ENCODE measurements at places on chromosomes 7 and 10.
A peak's percentile ranks its signal among the peaks of the same experiment; 100 is the strongest.

GRCh38 chr7:37825038-37825437 lies 23.4 kb upstream of the NME8 start:
- peak; percentile 16 for DNase-seq

DNA sequence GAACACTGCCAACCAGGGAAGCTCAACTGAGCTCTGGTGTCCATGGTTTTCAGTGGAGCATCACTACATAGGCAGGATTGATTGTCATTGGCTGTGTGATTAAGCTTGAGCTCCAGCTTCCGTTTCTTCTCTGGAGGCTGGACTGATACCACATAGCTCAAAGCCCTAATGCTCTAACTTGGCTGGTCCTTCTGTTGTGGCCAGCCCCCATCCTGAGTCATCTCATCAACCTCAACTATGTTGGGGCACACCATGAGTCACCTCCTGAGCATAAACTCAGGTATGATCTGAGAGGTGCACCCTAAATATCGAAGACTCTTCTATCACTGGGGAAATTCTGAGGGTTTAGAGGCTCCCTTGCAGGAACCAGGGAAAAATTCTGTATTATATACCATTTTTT lies 114.5 kb upstream of the INHBA start:
- peak; percentile 10 for DNase-seq

DNA sequence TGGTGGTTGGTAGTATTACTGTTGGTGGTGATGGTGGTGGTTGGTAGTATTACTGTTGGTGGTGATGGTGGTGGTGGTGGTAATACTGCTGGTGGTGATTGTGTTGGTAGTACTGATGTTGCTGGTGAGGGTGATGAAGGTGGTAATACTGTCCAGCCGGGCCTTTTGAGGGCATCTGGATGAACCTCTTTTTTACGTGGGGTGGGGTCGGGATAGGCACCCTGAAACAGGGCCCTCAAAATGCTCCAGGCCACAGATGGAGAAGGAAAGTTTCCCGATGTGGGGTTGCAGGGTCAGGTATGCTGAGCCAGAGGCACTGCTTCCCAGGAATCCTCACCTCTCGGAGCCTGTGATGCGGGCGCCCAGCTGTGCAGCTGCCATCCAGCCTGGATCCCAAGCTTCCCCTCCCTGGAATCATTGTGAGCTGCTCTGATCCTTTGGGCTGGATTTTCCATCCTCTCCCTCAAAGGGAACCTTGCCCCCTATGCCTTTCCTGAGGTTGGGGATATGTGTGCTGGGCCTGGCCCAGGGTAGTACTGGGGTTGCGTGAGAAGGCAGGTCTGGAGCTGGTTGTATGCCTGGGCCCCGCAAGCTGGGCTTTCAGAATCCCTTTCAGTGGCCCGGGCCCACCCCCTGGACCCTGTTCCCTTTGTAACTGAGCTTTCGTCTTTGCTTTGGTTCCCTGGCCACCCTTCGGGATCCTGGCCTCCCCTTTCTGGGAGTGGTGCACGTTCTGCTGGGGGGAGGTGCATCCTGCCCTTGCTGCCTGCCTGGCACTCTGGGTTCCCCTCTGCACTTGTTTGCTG lies 43.3 kb downstream of the DOCK1 start:
- no peak for DNase-seq

DNA sequence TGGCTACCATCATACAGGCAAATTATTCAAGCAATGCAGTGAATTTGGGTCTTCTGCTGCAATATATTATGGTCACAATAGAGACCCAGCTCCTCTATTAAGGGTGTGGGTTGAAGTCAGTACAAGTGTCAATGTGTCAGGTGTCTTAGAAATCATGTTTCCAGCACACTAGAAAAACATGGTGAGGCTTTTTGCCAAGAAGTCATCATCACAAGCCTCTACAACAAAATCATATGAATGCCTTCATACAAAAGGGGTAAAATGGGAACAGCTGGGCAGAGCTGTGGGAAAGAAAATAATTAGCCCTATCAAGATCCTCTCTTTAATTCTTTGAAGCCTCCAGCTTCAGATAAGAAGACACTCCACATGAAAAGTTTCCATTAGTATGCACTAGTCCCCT lies 37.2 kb downstream of the FAM13C start:
- DNase-seq: no peak

- no peak for DNase-seq
Observed at GRCh38 chr10:49322371-49323170, 23.6 kb downstream of the C10orf71 start.

- no peak for DNase-seq
Observed at GRCh38 chr10:89505640-89506275, 29.6 kb downstream of the SLC16A12 start.

GRCh38 chr7:155381852-155382801 lies 75.8 kb upstream of the EN2 start:
- no peak for DNase-seq

DNA sequence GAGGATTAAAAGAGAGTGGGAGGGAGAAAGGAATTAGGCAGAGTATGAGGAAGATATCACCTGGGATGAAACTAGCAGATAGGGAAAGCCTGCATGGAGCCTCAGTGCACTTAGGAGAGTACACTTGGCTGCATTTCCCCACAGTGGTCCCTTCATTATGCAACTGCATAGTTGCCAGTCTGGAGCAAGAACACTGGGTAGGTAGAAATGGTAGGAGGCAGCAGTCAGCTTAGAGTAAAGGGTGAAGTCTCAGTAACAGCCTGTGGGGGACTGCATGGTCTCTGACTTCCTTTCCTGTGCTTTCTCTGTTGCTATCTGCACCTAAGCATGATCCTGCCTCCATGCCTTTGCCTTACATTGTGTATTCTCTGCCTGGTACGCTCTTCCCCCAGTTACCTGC lies 14.0 kb upstream of the PCGF5 start:
- no peak for DNase-seq

GRCh38 chr7:12032146-12032545 lies 178.9 kb upstream of the TMEM106B start:
- DNase-seq: no peak

Measured in activated CD4-positive, alpha-beta T cell treated with anti-CD3 and anti-CD28 coated beads, Interleukin-2, amount 50 U/mL, for 16 hours (primary cell).